ENCODE measurements at places on chromosomes 4 and X.

DNA sequence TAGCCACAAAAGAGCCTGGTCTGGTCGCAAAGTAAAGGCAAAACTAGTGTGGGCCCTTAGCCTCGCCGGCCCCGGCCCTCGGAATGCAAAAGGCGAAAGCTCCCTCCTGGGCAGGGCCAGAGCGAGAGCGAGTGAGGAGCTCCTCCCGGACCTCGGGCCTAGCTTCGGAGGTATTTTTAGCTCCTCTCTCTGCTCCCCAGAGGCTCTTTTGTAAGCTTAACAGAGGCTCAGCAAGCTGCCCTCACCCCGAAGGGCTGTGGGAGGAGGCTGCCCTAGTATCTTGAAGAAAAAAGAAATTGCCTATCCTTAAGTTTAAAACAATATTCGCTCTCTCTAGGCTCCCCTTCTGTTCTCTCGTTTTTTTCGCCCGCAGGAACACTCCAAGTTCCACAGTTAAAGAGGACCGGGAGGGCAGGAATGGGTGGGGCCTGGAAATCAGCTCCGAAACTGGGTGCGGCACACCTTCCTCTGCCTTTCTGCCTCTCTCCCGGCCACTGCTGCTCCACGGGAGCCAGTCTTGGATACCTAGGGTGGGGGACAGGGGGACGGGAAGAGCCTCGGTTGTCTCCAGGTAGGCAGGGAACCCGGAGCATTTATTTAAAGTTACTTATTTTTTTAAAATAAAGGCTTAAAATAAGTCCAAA is 12.1 kb downstream of the HAND2 start:
- DNase-seq: no peak

DNA sequence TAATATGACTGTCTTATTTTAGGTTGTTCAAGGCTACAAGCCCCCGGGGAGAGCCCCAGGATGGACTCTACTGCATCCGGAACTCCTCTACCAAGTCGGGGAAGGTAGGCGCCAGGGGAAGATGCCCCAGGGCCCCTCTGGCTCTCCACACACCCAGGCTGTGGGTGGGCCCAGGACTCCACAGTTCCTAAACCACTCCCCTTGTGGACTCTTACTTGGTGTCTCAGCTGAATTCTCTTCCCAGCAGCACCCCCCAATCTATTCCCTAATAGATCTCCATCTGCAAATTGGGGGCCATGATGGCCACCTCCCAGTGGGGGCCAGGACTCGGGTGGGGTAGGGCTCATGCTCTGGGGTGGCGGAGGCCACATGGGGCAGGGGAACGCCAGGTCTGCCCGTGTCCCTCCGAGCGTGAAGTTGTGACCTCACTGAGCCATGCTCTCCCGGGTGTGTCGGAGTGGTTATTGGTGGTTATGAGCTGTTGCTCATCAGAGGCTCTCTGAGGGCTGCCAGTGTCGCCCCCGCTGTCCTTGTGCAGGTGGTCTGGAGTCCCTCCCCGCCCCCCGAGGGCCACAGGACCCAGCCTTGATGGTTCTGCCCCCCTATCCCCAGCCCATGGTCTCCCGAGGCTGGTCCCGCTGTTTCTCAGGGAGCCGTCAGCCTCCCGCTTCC is 11.2 kb upstream of the ADD1 start:
- no peak for DNase-seq

- DNase-seq: no peak
These were observed 20.6 kb downstream of the MAGEC1 start for GRCh38 chrX:141924293-141924692.

DNA sequence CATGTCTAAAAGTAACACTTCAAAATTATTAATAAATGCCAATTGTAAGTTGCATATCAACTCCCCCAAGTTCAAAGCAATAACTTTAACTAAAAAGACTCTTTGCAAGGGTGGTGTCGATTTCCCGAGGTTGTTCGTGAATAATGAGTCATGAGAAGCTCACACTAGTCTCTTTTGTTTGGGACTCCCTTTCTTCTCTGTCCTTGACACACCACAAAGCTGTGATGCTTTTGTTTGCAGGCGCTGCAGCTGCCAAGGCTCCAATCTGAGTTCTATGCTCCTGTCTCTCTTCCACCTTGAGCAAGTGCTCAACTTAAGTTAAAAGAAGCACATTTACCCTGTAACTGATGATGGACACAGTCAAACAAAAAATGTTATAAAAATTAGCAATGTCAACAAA is 65.9 kb downstream of the FAT1 start:
- DNase-seq: no peak

- DNase-seq: no peak
These were observed 92.1 kb upstream of the ANKRD50 start for GRCh38 chr4:124804584-124804983.

GRCh38 chr4:57037982-57038604 is 59.4 kb downstream of the POLR2B start:
- no peak for DNase-seq

- no peak for DNase-seq
These were observed 49.5 kb downstream of the RPGR start for GRCh38 chrX:38277802-38278201.

DNA sequence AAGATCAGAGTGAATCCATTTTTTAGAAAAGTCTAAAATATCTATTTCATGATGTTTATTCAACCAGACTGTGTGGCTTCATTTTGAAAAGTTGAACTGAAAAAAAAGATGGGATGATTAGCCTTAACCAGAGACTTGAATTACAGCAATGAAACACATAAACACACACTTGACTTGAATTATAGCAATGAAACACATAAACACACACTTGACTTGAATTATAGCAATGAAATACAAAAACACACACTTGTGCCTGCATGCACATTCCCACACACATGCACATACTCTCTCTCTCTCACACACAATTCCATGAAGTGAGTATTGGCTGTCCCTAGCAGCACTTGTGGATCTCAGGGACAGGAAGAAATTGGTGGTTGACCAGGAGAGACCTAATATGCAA is 286.8 kb downstream of the USP46 start:
- DNase-seq: no peak

GRCh38 chr4:23876418-23877089 is 13.3 kb downstream of the PPARGC1A start:
- no peak for DNase-seq

DNA sequence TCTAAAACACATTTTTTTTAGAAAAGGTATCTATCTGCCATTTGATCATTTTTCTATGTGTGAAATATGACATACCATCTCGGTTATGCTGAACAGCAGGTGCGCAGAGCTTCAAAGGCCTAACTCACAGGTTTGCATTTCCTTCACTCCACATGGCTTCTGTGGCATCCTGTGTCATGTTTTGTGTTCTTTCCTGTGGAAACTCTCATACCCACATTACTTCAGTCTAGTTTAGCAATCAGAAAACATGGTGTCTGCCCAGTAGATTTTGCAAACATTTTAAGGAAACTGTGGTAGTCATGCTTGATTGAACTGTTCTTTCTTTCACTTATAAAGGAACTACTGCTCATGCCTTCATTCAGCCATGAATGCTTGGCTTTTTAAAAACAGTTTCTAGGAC is 11.3 kb upstream of the ARAP2 start:
- DNase-seq: peak; percentile 29

- DNase-seq: no peak
These were observed 62.7 kb downstream of the SLC9A6 start for GRCh38 chrX:136047969-136048368.

DNA sequence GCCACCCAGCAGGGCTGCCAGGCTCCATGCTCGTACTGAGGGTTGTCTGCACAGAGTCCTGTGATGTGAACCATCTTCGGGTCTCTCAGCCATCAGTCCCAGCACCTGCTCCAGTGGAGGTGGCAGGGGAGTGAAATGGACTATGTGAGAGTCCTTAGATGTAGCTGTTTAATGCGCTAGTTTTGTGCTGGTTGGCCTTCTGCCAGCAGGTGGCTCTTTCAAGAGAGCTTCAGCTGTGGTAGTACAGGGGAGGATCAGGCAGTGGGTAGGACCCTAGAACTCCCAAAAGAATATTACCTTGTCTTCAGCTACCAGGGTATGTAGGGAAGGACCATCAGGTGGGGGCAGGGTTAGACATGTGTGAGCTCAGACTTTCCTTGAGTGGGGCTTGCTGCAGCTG is 1066.0 kb downstream of the GLUD2 start:
- no peak for DNase-seq

DNA sequence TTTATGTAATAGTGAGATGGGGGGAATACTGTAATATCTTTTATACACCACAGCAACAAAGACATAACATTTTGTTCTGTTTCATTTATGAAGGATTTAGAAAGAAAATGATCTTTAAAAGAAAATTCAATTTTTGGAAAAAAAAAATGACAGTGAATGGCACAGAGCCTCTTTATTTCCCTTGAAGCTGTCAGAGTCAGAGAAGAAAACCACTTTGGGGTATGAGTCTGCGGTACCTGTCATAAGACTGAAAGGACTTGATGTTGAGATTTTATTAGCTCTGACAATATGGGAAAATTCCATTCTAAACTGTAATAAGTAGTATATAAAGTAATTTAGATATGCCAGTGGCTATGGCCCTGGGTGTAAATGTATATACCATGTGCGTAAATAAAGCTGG is 134.8 kb downstream of the GALNTL6 start:
- DNase-seq: no peak

GRCh38 chr4:100576570-100576969 is 58.7 kb upstream of the EMCN start:
- no peak for DNase-seq

DNA sequence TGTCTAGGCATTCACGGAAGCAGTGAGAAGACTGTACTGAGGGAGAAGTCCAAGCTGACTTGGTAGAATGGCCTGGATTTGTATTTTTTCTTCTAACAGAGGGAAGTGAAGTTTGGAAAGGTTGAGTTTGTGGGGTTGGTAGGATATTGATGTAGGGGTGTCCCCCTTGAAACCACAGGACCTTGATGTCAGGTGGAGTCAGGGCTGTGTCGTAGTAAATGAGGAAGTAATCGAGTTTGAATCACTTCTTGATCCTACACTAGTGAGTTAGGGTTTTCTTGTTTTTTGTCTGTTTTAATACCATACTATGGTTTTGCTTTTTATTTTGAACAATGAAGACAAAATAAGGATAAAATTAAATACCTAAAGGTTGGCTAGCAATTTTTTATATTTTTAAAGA is 30.1 kb upstream of the ANAPC4 start:
- no peak for DNase-seq

GRCh38 chrX:11770320-11770719 is 12.3 kb downstream of the MSL3 start:
- peak; percentile 30 for DNase-seq

DNA sequence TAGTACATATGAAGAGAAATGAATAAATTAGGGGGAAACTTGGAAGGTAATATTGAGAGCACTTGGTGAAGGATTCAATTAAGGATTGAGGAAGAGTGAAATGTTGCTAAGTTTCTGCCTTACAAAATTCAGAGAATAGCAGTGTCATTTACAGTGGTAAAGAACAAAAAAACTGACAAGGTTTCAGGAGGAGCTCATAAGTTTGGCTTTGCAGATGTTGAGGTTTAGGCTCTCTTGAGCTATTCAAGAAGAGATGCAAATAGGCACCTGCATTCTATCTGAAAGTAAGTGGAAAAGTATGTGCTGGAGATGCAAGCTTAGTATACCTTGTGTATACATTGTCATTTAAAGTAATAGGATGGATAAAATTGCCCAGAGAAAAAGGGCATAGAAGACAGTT is 22.3 kb upstream of the EMCN start:
- DNase-seq: no peak

GRCh38 chrX:136228839-136229207 is 22.4 kb downstream of the MAP7D3 start:
- DNase-seq: no peak

DNA sequence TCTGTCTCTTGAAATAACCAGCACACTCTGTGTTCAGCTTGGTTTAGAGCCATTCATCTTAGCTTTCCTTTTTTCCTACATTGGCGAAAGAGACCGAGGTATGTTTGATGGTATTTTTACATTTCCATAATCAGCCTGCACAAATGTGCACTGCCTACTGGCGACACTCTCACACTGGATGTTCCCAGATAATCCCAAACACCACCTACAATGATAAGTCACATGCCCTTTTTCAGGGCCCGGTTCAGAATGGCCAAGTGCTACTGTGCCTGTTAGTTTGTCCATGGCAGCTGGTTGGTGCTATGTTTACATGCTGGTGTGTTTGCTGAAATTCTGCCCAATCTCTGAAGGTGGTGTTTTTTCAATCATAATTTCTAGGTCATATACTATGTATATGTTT is 80.8 kb upstream of the NR3C2 start:
- DNase-seq: no peak

DNA sequence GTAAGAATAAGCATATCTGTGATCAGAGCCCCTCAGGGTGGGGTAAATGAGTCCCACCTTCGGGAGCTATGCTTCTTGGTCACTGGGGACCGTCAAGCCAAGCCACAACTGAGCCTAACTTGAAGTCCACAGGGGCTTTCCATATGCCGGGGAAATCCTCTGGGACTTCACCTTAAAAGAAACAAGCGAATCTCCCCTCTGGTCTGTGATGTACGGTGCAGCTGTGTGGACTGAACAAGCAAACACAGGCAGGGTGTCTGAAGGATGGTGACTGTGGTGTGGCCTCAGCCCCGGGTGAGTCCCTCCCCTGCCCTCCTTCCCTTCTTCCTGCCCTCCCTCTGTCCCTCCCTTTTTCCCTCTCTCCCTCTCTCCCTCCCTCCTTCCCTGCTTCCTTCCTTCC is 29.7 kb upstream of the PPP2R2C start:
- no peak for DNase-seq

GRCh38 chrX:138492371-138492770 is 219.1 kb downstream of the FGF13 start:
- no peak for DNase-seq

- DNase-seq: no peak
These were observed 10.1 kb upstream of the FGG start for GRCh38 chr4:154622598-154622997.

DNA sequence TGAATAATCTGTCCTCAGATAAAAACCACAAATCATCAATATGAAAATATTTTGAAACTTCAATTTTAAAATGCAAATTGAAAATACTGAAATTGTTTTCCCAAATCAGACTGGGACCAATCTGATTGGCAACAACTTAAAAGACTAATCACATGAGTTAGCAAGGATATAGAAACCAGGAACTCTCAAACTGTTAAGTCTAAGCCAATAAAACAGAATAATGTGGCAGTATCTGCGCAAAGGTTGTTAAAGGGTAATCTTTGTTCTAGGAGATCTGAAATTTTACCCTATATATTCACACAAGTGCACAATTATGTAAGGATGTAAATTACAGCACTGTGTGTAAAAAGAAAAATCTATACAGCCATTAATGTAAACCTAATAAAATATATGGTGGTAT is 29.7 kb downstream of the EIF4E start:
- DNase-seq: no peak

DNA sequence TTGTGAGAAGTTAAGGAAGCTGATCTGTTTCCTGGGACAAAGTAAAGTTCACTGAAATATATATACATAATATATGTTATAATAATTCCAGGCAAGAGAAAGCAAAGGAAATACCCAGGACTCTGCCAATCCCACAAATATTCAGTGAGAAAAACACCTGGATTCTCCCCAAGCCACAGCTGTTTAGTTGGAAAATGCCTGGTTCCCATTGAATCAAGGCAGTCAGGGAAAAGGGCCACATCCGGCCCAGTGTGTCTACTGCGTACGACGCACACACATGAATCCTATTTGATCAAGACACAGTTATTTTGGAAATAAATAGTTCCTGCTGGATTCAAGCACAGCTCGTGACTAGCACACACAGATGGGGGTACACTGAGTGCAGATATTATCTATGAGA is 6.3 kb upstream of the DCHS2 start:
- DNase-seq: no peak

All from stimulated activated CD8-positive, alpha-beta memory T cell treated with anti-CD3 and anti-CD28 coated beads, Interleukin-4, amount 100 ng/mL, for 1 hour (primary cell).